ENCODE measurements at places on chromosomes 13 and 19.

GRCh38 chr13:104580931-104581330 lies 1514.7 kb upstream of the SLC10A2 start:
- DNase-seq: no peak

DNA sequence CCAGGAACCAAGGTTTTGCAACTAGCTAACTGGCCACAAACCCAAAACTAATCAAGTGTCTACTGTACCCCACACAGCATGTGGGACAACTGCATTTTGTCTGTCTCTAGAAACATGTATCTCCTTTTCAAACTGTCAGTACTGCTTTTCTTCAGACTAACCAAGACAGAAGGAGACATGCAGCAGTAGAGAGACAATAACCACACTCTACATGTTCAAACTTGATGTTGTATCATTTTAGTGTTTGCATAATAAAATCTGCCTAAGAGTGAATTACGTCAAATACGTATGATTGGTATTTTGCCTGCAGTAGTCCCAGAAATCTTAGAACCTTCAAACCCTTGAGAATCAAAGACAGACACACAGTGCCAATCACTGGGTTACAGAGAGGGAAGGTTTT lies 22.0 kb upstream of the FREM2 start:
- no peak for DNase-seq

DNA sequence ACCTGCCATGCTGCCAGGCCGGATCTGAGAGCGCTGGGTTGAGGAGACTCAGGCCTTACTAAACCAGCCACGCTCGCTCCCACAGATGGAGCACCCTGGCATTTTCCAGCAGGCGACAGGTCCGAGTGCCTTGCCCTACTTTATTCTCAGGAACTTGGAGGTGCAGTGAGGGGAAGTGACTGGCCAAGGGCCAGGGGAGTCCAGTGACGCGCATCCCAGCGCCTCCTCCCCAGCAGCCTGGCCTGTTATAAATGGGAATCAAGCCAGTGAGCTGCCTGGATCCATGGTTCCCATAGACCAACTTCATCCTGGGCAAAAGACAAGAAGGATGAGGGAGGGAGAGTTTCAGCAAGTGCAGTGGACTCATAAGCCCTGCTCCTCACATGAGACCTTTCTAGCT lies 35.5 kb downstream of the TMED1 start:
- DNase-seq: no peak

DNA sequence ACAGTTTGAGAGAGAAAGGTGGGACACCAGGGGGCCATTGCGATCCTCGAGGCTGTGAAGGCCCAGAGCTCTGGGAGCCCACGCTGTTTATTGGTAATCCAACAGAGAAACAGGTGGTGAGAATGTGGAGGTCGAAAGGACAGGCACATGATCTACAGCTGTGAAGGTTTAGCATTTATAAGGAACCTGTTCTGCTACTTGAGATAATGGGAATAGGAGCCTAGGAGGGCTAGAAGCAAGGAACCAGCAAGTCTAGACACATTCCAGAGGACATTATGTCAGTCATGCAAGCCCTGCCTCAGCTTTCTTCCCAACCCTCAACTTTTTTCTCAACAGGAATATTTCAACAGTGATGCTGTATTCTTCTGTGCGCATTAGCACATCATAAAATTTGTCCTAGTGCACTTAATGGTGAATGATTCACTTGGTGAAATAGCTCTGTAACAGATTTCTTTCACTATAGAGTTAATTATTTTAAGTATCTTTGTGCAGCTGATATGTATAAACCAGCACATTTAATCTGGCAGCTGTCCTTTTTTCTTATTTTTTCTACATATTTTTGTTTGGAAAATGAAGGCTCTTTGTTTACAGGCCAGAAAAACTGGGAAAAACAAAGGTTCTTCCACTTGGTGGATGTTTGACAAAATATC lies 25.4 kb downstream of the ZNF90 start:
- no peak for DNase-seq

DNA sequence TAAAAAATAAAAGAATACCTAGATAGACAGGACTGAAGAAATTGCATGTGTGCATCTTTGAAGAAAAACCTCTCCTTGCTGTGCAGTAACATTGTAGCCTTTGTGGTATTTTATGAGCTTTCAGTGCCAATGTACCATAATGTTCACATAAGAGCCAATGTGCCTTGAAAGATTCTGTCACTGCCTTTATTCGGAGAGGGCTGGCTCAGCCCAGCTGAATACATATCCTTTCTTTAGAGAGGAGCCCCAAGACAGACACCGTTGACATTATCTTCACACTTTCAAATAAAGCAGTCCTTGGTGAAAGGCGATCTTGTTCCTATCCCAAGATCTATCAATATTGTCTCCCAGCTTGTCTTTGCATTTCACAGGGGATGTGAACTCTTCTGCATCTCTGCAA lies 18.5 kb upstream of the CNMD start:
- no peak for DNase-seq

GRCh38 chr13:79389026-79389425 lies 17.0 kb downstream of the RBM26 start:
- no peak for DNase-seq

DNA sequence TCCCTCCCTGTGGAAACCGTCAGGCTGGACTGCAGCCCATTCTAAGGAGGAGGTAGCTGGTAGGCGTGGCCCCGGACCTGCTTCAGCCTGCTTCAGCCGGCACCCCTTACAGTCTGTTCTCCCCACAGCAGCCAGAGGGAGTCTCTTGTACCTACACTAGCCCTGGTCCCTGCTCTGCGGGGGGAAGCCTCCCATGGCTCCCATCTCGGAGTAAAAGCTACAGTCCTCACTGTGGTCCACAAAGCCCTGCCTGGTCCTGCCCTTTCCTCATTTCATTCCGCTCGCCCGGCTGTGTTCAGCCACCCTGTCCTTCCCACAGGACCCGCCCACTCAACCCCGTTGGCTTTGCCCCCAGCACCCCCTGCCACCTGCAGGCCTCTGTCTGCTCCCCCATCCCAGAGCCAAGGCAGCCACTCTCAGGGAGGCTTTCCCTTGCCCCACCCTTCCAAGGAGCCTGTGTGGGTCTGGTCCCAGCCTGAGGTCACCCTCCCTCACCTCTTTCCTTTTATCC lies 1.3 kb downstream of the PGLYRP1 start:
- DNase-seq: no peak

DNA sequence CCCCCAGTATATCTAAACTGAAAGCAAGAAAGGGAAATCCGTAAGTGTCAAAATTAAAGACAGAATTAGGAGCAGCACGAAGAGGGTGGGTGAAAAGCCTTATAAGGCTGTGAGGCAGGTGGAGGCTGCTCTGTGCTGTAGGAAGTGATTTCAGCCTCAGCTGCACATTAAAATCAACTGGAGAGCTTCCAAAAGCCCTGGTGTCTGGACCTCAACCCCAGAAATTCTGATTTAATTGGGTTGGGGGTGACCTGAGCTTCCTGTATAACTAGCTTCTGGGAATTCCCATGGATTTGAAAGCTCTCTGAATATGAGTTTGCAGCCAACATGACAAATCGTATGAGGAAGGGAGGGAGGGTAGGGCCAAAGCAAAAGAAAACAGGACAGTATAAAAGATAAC lies 242.4 kb upstream of the TMTC4 start:
- DNase-seq: no peak

DNA sequence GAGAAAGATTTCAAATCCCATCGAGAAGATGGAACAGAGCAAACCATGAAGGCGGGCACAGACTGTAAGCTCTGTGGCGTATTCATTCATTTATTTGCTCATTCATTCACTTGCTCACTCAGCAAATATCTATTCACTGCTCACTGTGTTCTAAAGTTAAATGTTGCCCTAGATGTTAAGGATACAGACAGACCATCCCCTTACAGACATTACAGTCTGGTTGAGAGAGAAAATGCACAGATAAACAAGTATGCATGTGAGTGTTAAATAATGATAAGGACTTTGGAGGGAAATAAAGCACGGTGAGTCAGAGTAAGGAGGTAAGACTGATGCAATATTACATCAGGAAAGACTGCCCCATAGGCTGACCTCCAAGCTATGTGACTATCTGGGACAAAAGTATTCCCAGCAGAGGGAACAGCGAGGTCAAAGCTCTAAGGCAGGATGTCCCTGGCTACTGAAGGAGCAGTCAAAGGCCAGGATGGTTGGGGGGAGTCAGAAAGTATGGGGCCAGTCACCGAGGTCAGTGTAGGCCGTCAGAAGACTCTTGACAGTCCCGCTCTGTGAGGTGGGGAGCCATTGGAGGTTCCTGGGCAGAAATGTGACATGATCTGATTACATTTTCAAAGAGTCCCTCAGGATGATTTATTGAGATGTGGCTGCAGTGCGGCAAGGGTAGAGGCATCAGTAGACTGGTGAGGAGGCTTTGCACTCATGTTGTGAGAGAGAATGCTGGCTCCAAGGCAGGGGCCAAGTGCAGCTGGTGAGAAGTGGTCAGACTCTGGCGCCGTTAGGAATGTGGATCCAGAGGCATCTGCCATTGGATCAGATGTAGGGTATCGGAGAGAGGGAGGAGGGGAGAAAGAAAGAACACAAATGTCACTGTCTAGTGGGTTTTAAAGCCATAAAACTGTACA lies 37.9 kb downstream of the MBNL2 start:
- DNase-seq: no peak

- no peak for DNase-seq
These were observed 20.8 kb downstream of the NLRP4 start for GRCh38 chr19:55857149-55857548.
